ENCODE measurements at places on chromosomes 12 and 14.

GRCh38 chr14:79036441-79036840 lies 866.3 kb downstream of the NRXN3 start:
- DNase-seq = no peak

- no peak for DNase-seq
These were observed 83.6 kb downstream of the BBS10 start for GRCh38 chr12:76264611-76265012.

DNA sequence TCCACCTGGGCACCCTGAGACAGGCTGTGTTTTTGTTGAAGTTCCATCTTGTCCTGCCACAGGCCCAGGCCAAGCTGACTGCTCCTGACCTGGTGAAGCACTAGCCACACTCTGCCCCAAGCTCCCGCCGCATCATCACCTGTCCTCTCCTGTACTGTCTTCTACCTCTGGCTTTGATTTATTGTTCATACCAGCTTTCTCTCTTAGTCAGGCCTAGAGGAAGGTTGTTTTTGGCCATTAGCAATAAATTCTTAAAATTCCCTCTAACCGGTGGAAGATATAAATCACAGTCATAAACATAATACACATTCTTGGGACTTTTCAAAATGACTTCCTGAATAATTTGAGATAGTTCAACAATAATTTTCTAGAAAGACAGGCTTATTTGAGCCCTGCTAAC lies 169.4 kb downstream of the DAD1 start:
- DNase-seq = no peak

GRCh38 chr12:130839770-130840404 lies 837 bp upstream of the STX2 start:
- DNase-seq = no peak

GRCh38 chr14:82138431-82138830 lies 604.8 kb upstream of the SEL1L start:
- DNase-seq = no peak

Measured in coronary artery (tissue), 2 donors.